Substantia nigra (tissue), 51 donors: ENCODE measurements at places on chromosomes 11 and 22.

- no peak for DNase-seq
Measured at GRCh38 chr22:24434471-24435322, 7.3 kb downstream of the ADORA2A start.

DNA sequence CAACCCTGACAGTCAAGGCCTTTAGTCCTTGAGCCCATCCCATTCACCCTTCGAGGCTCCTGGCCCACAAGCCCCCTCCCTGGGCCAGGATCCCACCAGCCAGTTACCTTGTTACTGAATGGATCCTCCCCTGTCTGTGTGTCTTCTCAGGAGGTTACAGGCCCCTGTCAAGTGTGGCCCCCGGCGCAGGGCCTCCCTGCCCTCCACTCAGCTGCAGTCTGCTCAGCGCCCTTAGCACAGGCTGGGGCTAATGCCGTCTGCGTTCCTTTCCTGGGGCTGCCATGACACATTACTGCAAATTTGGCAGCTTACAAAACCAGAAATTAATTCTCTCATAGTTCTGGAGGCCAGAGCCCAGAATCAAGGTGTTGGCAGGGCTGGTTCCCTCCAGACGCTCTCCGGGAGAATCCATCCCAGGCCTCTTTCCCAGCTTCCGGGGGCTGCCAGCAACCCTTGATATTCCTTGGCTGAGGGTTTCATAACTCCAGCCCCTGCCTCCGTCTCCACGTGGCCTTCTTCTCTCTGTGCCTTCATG lies 9.4 kb upstream of the SYT12 start:
- DNase-seq = no peak

DNA sequence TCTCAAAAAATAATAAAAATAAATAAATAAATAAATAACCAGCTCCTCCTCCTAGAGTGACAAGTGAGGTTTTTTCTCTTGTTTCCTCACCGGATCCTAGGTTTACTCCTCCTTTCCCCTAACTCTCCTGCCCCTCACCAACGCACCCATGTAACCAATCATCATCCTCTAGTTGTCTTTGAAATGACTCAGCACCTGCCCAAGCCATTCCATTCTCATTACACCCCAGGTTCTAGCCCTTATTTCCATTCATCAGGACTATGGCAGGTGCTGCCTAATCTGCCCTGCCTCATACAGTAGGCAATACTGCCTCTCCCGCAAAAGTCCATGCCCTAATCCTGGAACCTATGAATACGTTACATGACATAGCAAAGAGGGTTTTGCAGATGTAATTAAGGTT lies 60.4 kb downstream of the BUD13 start:
- no peak for DNase-seq

DNA sequence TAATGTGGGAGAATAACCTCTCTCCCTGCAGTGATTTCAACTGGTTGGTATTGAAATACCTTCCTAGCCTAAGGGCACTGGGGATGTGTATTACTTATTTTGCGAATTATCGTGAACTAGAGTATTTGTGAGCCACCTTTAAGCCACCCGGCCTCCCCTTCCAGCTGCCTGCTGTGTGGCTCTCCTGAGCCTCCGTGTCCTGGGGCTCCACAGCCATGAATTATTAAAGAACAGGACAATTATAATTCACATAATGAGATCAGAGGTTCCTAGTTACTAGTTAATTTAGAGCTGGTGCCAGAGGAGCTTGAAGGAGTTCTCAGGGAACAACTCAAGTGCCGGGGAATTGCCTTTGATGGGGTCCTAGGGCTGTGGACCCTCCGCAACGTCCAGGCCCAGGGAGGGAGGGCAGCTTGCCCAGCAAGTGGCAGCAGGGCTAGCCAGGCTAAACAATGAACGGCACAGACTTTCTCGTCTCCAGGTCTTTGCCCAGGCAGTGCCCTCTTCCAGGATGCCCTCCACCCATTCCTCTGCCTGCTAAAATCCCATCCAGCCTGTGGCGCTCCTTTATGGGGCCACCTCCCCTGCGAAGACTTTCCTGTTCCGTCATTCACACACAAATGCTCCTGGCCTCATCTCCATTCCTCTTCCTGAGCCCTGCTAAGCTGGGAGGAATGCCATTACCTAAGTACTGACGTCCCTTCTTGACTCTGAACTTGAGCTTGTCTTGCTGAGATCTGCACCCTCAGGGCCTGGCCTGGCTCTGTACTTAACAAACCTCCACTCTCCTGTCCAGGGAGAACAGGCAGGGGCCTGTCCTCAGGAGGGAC lies 91.5 kb downstream of the RTL6 start:
- DNase-seq = no peak

DNA sequence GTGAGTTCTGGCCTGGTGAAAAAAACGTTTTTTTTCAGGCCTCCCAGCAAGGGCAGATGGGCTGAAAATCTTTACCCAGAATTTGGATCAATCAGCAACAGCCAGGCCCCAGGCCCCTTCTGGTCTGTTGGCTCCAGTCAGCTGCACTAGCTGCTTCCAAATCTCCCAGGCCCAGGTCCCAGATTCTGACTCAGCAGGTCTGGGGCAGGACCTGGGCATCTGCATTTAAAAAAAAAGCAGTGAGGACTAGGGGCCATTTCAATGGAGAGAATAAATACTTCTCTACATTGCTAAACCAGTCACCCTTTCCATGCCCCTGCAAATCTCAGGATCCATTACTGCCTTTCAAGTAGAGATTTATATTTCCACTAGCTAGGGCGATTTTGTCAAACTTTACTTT lies 4.3 kb downstream of the SLC15A3 start:
- no peak for DNase-seq

DNA sequence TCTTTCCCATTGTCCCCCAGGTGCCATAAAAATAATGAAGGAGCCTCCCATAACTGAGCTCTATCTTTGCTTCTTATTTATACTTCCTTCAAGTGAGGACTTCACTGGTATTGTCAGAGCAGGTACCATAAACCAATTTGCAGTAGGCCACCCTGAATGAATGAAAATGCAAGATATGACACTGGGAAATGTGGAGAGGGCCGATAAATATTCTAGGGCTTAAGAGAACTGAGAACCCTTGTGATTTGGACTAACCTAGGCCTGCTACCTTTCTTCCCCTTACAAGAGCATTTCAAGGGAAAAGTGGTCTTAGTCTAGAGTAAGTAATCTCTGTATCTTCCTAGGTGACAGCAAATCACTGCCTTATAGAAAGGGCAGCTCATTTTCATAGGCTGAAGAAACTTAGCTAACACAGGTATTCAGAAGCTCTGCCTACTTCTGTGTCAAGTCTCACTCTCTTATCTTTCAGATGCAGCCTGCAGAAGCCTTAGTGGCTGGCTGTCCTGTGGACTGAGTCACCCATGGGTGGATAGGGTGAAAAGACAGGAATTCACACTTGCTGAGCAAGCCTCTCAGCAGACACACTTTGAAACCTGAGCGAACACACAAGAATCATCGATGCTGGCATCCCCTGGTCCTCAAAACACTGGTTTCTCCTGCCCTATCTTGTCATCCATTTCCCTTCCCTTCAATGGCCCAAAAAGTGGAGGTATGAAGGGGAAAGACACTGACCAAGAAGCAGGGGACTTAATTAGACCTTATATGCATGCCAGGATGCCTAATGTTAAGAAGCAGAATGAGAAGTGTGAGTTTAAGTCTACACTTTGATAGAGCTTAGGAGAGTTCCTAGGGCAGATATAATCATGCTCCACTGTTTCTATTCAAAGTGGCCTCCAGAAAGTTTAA lies 15.2 kb downstream of the NRIP3 start:
- DNase-seq = no peak

DNA sequence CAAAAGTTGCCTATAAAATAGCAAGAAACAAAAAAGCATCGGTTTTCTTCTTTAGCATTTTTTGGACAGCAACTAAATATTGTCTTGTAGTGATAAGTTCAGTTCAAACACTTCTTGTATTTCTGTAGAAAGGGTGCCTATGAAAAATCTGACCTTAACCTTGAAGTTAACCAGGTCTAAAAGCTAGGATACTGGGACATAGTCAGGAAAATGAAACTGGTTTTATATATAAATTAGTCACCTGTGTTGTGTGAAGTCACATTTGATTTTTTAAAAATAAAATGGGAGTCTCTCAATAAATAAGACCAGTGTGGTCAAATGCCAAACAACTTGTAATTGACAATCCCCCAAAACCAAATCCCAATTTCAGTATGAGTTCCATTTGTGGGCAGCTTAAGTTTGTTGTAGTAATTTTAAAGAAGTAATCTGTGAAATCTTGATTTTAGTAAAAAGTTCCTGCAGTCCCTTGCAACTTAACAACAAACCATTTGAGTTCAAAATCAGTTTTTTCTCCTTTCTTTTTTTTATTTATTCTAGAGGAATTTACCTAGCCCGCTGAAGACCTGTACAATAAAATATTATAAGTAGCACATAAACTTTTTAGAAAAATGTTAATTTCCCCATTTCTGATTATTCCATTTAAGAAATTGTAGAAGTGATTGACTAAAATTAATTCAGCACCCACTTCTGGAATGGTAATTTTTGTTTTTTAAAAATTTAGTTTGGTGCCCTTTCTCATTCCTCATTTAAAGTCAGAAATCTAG lies 84.5 kb upstream of the PPARA start:
- no peak for DNase-seq

GRCh38 chr22:44620841-44621257 lies 81.2 kb upstream of the PRR5 start:
- DNase-seq = no peak

GRCh38 chr11:114082415-114082748 lies 22.9 kb downstream of the ZBTB16 start:
- DNase-seq = no peak

GRCh38 chr22:27108425-27109114 lies 451.2 kb downstream of the MIAT start:
- DNase-seq = peak; percentile 55

- no peak for DNase-seq
Measured at GRCh38 chr22:24011735-24012068, 598 bp downstream of the CABIN1 start.

DNA sequence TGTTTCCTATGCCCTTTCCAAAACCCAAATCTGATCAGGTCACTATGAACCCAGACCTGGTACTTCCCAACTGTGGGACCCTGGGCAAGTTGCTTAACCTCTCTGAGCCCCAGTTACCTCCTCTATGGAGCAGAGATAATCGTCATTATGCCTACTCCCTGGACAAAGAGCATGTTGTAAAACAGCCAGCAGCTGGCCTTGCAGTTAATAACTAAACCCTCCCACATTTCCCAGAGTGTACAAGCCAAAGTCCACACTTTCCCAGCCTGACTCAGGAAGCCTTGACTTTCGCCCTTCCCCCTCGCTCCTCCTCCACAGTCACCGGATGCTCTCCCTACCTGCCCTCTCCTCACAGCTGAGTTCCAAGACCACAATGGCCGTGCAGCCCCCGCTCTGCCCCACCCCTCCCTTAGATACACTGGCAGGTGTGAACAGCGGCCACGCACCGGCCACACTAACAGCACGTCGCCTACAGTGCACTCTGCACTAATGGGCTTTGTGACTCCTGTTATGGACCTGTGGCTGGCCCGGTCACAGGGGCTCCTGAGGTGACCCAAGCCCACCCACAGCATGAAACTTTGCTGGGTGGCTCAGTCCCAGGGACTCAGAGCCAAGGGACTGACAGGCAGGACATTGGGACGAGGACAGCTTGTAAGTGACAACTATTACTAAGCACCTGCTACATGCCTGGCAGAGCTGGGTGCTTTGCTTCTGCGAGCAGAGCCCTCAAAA lies 15.6 kb upstream of the MFNG start:
- no peak for DNase-seq

- DNase-seq = no peak
Measured at GRCh38 chr11:36056160-36056751, 112.4 kb downstream of the LDLRAD3 start.

GRCh38 chr22:22369964-22370270 lies 125.3 kb downstream of the VPREB1 start:
- DNase-seq = peak; percentile 24

- no peak for DNase-seq
Measured at GRCh38 chr11:45931739-45932138, 9.3 kb downstream of the LARGE2 start.

DNA sequence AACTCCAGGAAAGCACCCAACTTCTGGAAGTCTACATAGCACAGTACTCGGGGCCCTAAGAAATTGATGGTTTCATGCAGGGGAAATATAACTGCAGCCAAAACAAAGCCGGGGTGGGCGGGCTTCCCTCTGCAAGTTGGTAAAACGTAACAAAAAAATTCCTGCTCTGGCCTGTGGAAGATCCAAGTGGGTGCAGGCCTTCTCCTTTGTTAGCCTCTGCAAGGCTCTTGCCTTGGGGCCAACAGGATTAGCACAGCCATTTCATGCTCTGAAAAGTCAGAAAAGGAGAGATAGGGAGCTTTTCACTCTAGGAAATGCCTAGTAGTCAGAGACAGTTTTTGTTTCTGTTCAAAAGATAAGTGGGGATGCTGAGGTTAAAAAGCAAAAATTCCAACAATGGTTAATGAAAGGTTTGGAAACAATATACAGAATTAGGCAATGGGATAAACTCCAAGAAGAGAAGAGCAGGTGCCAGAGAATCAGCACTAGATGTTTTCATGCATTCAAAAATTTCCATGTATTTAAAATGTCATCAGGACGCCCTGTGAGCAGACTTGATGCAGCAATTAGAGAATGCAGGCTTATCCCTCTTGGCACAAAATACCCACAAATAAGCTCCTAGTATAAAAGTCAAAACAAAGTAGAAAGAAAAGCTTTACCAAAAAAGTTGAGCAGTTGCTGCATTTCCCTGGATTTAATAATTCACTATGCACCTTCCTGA lies 72.3 kb upstream of the CHRM4 start:
- DNase-seq = no peak

DNA sequence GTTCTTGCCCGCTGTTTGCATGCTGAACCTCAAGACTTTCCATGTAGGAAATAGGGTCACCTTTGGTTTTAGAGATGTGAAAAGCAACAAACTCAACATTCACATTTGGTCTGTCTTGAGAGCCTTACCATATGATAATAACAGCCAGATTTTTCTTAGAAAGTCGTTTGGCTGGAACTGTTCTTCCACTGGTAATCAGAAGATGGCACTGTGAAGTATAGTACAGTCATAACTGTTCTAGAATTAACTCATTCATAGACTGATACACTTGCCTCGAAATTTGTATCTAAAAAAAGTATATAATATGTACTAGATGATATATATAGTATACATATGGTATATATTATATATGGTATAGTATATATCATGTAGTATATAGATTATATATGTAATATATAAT lies 12.3 kb downstream of the LUZP2 start:
- DNase-seq = no peak

DNA sequence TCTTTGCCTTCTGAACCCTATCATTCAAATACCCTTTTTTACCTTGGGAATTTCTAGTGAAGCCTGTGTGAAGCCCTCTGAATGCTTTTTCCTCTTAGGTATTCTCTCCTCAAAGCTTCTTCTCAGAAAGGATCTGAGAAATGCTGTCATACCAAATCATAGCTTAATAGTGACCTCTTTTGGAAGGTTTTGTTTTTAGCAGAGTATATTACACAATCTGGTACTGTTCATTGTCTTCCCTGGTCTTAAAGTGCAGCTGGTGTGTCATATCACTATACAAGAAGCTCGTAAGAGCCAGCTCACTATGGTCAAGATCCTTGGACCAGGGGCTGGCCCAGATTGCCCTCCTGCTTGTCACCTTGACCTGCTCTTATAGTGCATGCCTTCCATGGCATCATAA lies 204.4 kb upstream of the ANO5 start:
- DNase-seq = no peak
